ENCODE measurements at places on chromosomes 11 and 22.

- no peak for DNase-seq
Measured at GRCh38 chr11:1203505-1204271, 19.2 kb upstream of the MUC5B start.

GRCh38 chr11:87173185-87174039 lies 135.7 kb downstream of the TMEM135 start:
- peak; percentile 18 for DNase-seq

DNA sequence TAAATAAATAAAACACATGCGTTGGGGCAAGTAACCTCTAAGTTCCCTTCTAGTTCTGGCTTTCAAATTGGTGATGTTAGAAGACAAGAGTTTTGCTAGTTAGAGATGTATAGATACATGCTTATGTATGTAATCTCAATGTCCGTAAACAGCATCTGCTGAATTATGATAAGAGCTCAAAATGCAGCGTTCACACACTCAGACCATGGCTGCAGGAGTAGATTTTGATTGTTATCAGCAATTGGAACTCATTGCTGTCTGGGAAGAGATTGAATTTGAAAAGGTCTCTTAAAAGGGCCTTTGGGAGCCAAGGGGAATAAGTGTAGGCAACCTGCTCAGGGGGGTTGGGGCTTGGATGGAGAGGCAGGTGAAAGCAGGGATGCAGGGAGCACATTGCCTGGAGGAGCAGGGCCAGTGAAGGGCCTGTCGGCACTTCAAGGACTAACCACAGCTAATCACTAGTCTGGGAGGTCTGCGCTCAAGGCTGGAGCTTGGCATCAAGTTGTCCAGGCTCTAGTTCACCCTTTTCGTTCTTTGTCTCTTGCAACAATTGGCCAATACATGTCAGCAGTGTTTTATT lies 2.7 kb upstream of the RAG1 start:
- no peak for DNase-seq

- DNase-seq: no peak
Measured at GRCh38 chr11:76088511-76088910, 117.8 kb downstream of the WNT11 start.

DNA sequence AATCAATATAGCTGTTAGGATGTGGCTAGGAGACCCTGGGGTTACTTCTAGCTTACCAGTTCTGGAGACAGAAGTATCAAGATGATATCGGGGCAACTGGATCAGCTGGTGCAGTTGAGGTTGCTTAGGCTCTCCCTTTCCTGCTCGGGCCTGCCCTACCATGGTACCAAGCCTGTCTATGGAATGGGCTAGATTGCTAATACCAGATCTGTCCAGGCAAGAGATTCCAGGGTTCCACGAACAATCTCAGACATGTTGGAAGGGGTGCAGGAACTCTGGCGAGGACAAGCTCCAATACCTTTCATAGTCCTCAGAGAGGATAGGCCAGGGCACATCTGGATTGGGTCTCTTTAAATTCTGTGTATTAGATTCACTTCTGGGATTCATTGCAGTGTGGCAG lies 53.8 kb downstream of the ADM start:
- DNase-seq: no peak

DNA sequence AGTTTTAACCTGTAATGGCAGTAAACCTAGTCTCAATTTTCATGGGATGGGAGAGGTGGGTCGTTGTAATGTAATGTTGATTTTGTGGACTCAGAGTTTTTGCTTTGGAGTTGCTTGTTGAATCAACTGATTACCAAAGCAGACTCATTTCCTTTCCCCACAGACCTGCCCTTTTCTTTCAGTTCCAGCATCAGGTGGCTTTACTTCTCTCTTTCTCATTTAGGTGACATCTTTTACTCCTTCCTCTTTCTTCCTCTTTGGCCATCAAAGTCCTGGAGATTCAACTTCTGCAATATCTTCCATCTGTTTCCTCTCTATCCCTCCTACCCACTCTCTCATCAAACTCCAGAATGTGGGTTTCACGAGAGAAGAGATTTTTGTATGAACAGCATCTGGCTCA lies 313.9 kb downstream of the TMEM135 start:
- DNase-seq: no peak

- DNase-seq: no peak
Measured at GRCh38 chr11:28289444-28289843, 181.3 kb downstream of the METTL15 start.

GRCh38 chr22:38954414-38955043 lies 2.9 kb upstream of the APOBEC3A start:
- DNase-seq: no peak

GRCh38 chr11:108804511-108804910 lies 139.6 kb downstream of the DDX10 start:
- DNase-seq: peak; percentile 6

GRCh38 chr11:32309530-32310213 lies 125.7 kb downstream of the WT1 start:
- DNase-seq: no peak

GRCh38 chr22:35777335-35777975 lies 59.8 kb downstream of the APOL5 start:
- no peak for DNase-seq

DNA sequence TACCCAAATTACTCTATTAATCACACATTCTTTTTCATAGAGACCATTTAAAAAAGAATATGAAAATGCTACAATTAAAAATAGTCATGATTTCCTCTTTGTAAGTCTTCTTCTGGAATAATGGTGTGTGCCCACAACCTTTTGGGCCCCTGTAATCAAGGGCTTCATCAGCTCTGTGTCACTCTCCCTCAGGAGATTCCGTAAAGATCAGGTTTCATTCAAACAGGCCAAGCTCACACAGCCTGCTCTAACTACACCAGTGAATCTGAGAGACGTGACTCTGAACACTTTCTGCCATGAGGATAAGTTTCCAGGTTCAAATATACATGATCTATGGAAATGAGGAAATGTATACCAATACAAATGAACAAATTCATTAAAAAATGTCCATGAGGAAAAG lies 9.5 kb downstream of the DRICH1 start:
- DNase-seq: no peak

DNA sequence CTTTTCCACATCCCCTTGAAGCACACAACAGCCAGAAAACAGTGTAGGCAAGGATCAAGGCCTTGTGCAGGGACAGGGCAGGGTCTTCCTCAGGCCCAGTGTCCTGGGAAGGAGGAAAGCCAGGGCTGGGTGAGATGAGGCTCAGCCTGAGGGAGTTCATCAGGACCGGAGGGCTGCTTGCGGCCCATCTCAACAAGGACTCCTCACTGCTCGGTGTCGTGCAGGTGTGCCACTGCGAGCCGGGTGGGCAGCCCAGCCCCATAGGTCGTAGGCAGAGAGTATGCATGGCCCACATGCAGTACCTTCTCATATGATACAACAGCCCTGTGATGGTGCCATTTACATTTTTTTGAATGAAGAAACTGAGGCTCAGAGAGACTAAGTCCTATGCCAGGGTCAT lies 12.9 kb downstream of the SHISA8 start:
- no peak for DNase-seq

DNA sequence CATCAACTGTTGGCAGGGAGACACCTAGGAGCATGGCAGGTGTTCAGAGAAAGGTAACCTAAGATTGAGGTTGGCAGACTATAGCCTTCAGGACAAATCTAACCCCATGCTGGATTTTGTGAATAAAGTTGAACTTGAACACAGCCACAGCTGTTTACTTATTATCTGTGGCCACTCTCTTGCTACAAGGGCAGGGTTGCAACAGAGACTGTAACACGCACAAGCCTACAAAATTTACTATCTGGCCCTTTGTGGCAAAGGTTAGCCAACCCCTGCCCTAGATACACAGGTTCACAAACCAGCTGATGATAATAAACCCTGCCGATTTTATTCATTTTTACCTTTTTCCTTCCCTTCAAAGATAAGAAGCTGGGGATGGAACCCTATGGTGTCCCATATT lies 2.5 kb downstream of the THYN1 start:
- no peak for DNase-seq

DNA sequence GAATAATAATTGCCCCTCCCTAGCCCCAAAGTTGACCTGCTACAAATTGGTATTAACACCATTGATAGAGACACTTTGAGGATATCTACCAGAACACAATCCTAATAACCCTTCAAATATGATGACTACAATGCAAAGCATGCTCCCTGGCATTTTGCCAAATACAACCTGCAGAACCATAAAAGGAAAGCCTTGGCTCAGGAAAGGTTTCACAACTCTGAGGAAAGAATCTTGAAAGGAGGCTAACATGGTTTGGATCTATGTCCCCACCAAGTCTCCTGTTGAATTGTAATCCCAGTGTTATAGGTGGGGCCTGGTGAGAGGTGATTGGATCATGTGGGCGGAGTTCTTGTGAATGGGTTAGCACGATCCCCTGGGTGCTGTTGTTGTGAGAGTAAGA lies 140.4 kb upstream of the ARHGAP42 start:
- no peak for DNase-seq

DNA sequence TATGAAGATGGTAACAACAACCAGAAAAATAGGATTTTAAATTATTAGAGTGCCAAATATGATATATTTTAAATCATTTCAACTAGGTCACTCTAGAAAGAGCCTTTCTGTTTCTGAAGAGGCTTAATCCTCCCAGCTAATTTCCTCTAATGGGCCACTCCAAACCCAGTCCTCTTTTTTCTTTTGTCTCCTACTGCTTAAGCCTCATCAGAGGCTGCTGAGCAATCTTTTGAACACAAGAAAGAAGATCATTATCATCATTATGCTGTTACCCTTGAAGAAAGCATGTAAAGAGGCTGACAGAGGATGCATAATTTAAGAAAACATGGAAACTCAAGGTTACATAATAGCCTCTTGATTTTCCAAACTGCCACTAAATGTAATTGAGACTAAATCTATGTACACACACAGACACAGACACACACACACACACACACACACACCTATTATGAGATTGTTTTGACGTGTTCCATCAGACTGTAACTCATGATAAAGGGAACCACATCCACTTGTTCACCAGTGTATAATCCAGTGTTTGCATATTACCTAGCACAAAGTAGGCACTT lies 519.6 kb downstream of the METTL15 start:
- DNase-seq: no peak

DNA sequence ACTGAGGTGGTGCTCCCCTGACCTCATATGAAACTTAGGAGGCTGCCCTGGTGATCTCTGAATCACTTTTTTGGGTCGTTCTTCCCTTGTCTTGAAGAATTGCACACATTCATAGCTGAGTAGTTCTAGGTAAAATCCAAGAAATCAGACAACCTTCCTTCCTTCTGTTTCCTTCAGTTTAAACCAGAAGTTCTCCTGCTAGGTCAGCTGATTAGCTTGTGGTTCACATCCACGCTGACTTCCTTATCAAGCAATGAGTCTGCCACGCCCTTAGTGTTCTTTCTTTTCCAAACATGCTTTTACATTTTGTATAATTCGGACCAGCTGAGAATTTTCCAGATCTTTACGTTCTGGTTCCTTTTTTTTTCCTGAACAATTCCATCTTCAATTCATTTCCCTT lies 892.8 kb downstream of the NTM start:
- DNase-seq: no peak
